ENCODE measurements at places on chromosomes 4 and X.

DNA sequence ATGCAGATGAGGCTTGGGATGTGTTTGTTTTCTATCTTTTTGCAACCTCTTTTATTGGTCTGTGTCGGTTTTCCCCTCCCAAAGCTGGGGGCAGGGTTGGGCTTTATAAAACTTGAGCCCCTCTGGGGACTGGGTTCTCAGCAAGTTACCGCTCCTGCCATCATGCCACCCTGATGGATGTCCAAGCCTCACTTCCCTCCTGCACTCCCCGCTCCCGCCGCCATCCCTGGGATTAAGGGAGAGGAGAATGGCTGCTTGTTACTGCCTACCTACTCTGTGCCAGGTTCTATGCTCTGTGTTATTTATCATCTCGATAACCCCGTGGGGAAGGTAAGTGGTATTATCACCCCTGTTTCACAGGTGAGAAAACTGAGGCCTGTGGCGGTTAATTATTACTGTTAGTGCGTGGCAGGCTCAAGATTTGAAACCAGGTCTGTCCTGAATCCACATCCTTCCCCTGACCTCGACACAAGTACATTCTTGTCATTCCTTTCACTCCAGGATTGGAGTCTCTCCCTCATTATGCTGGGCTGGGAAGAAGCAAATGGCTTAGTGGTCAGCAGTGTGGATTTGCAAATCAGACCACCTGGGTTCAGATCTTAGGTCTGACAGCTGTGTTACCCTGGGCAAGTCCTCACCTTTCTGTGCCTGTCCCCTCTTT, 4.5 kb downstream of the UBA1 start:
- no peak for DNase-seq

GRCh38 chrX:136572030-136572429, 40.0 kb downstream of the VGLL1 start:
- DNase-seq, result no peak

DNA sequence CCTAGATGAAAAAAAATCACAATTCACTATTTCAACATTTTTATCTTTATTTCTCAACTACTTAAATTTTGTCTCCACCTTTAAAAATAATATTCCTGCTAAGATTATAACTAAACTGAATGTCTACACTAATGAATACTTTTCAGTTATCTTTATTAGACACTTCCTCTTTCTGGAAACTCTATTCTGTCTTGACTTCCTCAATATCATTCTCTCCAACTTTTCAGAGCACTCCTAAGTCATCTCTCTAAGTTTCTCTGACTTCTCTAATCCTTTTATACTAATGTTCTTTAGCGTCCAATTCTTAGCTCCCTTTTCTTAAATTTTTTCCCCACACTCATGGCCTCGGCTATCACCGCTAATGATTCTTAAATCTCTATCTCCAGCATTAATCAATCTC, 374.2 kb downstream of the FBXO8 start:
- no peak for DNase-seq

- no peak for DNase-seq
Measured at GRCh38 chr4:70405765-70406164, 8.0 kb downstream of the OPRPN start.

GRCh38 chr4:38509551-38509950, 154.4 kb upstream of the KLF3 start:
- DNase-seq, result no peak

DNA sequence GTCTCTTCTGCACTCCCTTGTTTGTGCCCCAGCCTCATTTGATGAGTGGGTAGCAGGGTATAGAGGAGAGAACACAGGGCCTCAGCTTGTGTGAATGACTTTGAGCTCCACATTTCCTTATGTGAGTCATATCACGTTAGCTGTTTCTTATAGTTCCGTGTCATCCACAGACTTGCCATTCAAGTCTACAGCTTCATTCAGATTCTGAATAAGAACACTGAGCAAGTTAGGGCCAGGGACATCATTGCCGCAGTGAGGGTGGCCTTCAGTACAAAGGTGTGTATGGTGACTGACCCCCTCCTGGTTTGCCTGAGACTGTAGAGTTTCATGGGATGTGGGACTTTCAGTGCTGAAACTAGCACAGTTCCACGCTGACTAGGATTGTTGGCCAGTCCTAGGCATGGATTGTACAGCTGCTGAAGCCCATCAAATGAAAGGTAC, 23.6 kb downstream of the KLF3 start:
- no peak for DNase-seq

Data from stimulated activated CD4-positive, alpha-beta T cell treated with anti-CD3 and anti-CD28 coated beads, Interleukin-4, amount 100 ng/mL, for 1 hour (primary cell).